Non-pigmented ciliary epithelial cell (primary cell): ENCODE measurements at places on chromosomes 5 and 9.
A peak's percentile ranks its signal among the peaks of the same experiment; 100 is the strongest.

DNA sequence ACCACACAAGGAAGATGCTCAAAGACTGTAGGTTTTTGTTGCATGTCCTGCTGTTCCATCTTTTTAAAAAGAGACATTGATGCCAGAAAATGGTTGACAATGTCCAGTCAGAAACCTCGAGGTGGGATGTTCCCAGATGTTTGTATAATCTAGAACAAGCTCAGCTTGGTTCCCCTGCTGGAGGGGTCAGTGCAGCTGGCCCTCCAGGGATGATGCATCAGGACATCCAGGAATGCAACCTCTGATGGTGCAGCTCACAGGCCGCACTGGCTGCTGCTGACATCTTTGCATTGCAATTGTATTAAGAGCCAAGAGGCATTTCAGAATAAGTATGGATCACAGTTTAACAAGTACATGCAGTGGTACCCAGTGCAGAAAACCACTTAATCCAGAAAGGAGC, 122.4 kb downstream of the MED10 start:
- no peak for DNase-seq

DNA sequence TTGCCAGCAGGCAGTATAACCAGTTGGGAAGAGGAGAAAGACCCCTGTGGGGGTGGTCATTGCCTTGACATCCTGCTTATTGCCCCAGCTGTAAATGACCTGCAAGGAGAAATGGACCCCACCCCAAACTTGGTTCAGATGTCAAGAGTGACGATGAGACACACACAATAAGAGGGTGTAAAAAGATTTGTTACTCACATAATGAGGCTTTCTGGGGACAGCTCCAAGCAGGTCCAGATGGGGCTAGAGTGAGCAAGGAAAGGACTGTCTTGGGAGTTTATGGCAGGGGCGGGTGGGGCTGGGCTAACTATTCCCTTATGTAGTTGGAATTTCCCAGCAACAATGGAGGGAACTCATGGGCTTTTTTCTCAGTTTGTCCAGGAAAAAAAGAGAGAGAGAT, 24.1 kb downstream of the ZNF484 start:
- no peak for DNase-seq

DNA sequence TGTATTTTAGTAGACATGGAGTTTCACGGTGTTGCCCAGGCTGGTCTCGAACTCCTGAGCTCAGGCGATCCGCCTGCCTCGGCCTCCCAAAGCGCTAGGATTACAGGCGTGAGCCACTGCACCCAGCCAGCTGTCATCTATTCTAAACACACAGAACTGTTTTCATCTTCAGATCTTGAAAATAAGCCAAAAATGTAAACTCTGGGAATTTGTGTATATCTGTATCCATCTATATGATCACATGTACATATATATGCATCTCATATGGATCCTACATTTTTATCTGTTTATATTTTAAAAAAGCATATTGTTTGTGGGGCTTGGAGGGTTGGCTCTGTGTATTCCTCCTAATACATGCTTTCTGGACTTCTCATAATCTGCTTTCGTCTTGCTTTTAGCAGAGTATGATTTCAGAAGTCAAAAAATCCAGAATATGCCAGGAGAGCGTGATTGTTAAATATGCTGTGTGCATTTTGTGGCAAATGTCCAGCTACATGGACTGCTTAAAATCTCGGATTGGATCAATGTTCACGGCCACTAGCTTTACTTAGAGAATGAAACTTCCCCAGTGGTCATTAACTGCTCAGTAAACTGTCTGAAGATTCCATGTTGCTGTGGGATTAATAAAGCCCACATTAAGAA, 274.4 kb upstream of the IRX1 start:
- DNase-seq: no peak

GRCh38 chr5:75961818-75962217, 121.4 kb upstream of the SV2C start:
- DNase-seq: no peak

DNA sequence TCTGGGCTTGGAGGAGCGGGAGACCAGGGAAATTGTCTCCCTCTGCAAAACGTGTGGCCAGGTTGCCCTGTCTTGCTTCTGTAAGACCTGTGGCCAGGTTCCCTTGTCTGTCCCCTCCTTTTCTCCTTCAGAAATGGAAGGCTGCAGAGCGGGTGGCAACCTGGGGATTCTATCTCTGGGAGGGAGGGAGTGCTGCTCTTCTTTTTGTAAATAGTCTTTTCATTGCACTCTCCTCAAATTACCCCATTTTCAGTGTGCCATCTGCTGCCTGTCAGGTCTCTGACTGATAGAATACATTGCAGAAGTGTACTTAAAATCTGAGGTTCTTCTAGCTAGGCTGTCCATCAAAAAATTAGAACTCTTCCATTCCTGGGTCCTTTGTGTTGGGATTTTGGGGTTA, 126.0 kb downstream of the GABRB2 start:
- DNase-seq: no peak

DNA sequence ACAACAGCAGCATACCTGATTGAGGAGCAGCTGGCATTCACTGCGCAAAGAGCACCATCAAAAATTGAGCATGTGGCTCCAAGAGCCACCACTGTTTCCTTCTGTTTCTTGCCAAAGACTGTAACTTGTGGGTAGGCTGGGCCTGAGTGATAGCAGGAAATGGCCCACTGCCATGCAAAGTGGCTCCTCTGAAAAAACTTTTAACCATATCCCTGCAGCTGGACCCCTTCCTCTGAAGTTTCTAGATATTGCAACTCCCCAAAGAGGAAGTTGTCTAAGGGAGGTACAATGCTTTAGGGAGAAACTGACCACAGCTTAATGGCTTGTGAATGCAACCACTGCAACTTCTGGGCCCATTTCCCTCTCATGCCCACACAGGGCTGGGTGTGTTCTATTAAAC, 355.4 kb upstream of the PDE4D start:
- no peak for DNase-seq

DNA sequence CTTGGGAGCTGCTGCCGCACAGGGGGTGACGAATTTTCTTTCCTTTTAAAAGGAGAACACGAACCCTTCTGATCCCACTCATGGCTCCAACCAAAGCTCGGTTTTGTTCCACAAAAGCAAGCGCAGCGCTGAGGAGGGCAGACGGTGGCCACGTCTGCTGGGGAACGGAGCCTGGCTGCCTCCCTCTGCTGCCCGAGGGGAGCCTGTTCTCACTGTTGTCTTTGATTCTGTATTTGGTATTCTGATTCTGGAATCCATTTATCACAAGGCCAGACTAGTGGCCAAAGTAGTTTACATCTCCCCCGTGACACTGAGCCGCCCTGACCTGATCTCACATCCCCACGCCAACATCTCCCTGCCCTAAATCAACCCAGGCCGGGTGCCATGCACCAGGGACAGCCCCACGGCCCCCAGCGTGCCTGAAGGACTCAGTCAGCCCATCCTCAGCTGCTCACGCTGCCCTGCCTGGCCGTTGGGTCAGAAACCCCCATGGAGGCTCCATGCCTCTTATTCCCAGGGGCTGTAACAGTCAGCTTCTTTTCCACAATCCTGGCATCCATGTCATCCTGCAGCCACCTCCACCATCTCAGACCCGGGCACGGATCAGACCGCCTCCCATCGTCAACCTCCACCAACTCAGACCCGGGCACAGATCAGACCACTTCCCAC, 6.7 kb upstream of the NSMF start:
- no peak for DNase-seq

- DNase-seq: no peak
These were observed 41.6 kb downstream of the LPAR1 start for GRCh38 chr9:110996436-110997220.

DNA sequence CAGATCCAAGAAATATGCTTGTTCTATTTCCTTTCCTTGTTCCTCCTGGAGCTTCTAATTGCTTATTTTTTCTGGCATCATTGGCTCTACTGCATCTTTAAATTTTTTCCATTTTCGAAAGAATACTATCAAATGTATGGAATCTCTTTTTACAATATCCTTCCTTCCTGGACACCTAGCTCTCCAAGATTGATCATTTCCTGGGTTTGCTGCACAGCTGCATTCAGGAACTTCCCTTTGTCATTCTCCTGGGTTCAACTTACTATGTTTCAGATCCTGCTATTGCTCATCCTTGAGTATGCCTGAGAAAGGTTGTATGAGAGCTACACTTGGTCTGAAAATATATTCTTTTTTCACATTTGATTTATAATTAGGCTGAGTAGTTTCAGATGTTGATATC, 73.7 kb upstream of the ERCC6L2 start:
- DNase-seq: no peak

- DNase-seq: no peak
These were observed 503.0 kb upstream of the ZNF608 start for GRCh38 chr5:125249400-125249799.

GRCh38 chr5:93053825-93054224, 527.2 kb downstream of the NR2F1-AS1 start:
- DNase-seq: peak; percentile 23

DNA sequence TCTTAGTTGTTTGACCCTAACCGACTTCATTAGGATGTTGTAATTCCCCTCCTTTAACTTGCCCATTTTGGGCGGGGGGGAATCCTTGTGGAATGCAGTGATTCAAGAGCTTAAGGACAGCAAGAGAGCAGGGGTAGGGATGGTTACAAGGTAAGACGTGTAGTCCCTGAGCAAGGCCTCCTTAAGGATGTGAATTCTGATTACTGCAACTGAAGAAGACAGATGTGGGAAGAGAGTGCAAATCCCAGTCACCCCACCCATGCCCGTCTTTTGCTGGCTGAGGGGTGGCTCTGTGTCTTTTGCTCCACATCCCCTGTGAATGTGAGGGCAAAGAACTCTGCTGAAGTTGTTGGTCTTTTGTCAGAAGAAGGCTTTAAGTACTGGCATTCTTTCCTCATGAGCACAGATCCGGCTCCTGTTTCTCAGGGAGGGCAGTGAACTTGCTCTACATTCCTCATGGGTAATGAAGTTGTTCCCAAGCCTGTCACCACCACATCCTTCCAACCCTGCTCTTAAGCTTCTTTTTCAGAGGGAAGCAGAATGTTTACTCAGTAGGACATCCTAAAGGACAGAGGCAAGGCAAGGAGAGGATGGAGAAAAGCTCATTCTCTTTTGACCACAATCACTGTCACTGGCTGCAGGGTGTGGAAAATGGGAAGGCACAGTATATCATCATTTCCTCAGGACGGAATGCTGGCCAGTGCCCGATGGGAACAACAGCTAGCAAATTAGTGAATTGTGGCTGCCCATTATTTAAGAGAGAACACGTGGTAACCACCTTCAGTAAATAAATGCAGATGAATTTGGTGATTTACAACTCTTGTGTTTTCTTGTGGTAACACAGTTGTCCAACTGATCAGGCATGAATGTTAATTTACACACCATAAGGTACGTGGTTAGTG, 61.5 kb downstream of the RAI14 start:
- DNase-seq: peak; percentile 98

- DNase-seq: no peak
These were observed 147.2 kb downstream of the PDE4D start for GRCh38 chr5:59746241-59746765.

- peak; percentile 18 for DNase-seq
These were observed 39.8 kb upstream of the FUBP3 start for GRCh38 chr9:130539420-130540223.

- peak; percentile 55 for DNase-seq
These were observed 374.1 kb downstream of the PLK2 start for GRCh38 chr5:58085800-58086199.

- no peak for DNase-seq
These were observed 90.9 kb upstream of the LMX1B start for GRCh38 chr9:126522612-126523356.

DNA sequence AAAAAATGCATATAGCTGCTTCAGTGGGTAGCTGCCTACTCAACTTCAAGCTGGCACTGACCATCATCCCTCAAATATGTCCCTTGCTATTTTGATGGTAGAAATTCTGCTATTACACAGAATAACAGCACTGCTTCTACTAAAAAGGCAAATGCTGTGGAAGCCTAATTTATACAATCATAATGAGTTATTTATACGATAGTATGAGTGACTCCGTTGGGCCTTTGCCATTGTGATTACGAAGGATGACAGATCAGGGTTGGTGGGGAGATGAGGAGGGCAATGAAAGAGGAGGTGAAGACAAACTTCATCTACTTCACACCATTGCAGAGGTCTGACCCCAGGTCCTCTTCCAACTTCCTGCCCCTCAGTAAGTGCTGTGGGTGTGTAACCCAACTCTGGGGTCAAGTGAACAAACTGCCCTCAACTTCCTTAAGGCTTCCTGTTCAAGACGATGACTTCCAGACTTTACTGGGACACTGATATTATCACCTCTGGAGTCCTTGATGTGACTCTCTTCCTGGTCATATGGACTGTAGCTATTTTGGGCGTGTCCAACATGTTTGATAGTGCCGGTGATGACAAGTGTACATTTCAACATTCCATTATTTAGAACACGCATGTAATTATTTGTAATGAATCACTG, 74.1 kb upstream of the RPS23 start:
- DNase-seq: no peak

DNA sequence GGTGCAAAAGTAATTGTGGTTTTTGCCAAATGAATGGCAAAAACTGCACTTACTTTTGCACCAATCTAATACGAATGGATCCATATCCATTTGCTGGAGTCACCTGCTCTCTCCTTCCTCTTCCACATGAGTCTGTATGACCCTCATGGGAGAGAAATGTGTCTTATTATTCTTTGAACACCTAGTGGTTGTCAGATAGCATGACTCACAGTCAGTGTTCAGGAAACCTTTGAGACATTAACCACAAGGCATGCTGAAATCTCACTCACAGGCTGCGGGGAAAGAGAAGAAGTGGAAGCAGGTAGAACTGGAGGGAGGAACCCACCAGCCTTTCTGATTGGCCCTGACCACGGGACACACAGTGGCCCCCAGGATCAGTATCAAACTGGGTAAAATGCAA, 222.8 kb upstream of the KLF4 start:
- DNase-seq: peak; percentile 49

DNA sequence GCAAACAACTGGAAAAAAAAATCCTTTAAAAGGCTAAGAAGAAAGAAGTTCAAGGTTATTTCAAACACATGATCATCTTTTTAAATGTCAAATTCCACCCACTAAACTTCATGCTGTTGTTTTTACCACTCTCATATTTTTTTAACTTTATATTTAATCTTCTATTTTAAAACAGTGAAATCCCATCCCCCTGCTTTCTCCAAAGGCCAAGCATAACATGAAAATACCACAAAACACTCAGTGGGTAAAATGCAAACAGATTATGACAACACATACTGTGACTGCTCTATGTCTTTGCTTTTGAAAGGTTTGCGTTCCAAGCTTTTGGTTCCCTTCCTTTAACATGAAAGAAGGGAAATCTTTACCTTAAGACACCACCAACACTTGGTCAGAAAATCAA, 127.6 kb downstream of the SNCAIP start:
- DNase-seq: no peak

DNA sequence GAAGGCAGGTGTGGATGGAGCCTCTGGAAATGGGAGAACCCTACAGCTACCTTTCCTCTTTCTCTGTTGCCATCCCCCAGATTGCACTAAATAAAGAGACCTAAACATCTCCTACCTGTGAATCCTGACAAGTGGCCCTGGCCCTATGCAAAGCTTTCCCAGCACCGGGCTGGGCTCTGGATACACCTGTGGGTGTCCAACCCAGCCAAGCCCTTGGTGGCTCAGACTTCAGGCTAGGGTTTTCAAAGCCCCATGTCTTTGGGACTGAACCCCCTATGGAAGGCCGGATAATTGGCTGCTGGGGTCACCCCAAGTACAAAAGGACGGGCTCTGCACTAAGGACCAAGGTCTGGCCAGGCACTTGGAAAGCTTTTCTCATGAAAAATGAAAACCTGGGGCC, 44.1 kb upstream of the IPPK start:
- DNase-seq: no peak

GRCh38 chr5:89343666-89344065, 460.7 kb upstream of the MEF2C start:
- DNase-seq: no peak

- DNase-seq: no peak
These were observed 97.4 kb downstream of the HINT1 start for GRCh38 chr5:131067636-131068035.
